Non-pigmented ciliary epithelial cell (primary cell): ENCODE measurements at places on chromosomes 12 and 14.

- no peak for DNase-seq
Observed at GRCh38 chr14:29062466-29062865, 295.9 kb downstream of the FOXG1 start.

DNA sequence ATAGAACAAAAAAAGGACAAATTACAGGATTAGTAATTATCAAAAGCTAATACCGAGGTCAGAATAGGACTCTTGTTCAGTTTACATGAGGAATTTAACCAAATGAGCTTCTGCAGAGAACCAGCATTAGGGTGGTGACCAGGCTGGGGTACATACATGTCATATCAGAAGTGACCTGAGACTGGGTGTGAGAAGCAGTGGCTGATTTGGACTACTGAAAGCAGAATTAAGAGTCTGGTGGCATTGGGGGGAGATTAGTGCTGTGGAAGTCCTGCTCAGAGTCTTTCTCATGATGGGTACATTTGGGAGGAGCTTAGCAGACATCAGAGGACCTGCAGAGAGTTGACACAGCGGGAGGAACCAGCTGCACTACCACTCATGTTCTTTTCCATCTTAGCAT, 21.7 kb downstream of the TRAF3 start:
- DNase-seq: no peak

GRCh38 chr14:51951656-51952055, 37.7 kb upstream of the RTRAF start:
- no peak for DNase-seq

DNA sequence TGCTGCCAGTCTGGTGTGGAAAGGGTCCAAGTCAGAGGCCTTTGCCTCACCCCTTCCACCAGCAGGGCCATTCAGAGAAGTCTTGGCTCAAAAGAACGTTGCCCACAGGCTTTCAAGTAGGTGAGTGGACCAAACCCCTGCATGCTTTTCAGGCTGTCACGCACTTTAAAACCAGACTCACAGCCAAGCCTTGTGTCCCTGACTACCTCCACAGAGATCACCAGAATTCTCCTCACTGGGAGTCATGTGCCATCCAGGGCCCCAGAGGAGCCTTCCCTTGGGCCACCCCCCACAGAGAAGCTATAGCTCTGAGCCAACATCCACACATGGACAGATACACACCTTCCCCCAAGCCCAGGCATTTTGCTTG, 283.1 kb downstream of the DPF3 start:
- no peak for DNase-seq

DNA sequence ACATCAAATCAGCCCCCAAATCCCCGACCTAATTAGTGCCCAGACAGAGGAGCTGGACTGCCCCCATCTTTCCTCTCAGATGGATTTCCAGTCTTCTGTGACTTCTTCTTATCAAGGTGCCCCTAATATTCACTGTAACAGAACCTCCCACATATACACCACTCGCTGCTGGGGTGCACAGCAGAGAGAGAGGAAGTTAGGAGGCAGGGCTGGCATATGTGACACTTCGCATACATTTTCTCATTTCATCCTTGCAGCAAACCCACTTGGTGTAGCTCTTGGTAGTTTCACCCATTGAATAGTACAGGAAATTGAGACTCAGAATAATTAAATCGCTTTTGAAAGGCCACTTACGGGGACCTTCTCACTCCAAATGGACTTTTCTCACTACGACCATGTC, 56.5 kb upstream of the CCND2 start:
- DNase-seq: no peak

DNA sequence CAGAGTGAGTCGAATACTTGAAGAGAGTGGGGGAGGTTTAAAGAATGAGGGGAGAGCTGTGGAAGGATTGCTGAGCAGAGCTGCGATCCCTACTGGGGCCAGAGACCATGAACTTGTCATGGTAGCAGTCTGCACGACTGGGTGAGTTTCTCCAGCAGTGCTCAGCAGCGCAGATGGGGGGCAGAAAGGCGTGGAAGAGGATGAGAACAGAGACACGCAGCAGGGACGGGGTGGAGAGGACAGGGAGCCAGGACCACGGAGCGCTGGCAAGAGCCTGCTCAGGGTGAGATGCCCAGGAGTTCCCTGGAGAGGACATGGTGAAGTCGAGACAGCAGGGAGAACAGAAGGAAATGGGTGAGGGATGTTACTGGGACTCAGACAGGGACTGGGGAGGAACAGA, 2.1 kb upstream of the AQP6 start:
- DNase-seq: no peak

GRCh38 chr12:127562816-127563215, 704.2 kb upstream of the TMEM132C start:
- no peak for DNase-seq

GRCh38 chr14:24556756-24557155, 19.3 kb downstream of the CTSG start:
- no peak for DNase-seq

GRCh38 chr12:45232756-45233372, 17.0 kb downstream of the ANO6 start:
- DNase-seq: peak; percentile 95

- no peak for DNase-seq
Observed at GRCh38 chr12:81224626-81225025, 146.7 kb downstream of the ACSS3 start.

DNA sequence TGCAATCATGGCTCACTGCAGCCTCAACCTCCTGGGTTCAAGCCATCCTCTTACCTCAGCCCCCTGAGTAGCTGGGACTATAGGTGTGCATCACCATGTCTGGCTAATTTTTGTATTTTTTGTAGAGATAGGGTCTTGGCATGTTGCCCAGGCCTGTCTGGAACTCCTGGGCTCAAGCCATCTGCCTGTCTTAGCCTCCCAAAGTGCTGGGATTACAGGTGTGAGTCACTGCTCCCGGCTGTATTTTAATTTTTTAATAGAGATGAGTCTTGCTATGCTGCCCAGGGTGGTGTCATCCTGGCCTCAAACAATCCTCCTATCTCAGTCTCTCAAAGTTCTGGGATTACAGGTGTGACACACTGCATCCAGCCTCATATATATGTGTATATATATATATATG, 31.7 kb upstream of the GPRC5A start:
- no peak for DNase-seq

GRCh38 chr12:44696542-44696941, 179.6 kb downstream of the NELL2 start:
- peak; percentile 4 for DNase-seq

DNA sequence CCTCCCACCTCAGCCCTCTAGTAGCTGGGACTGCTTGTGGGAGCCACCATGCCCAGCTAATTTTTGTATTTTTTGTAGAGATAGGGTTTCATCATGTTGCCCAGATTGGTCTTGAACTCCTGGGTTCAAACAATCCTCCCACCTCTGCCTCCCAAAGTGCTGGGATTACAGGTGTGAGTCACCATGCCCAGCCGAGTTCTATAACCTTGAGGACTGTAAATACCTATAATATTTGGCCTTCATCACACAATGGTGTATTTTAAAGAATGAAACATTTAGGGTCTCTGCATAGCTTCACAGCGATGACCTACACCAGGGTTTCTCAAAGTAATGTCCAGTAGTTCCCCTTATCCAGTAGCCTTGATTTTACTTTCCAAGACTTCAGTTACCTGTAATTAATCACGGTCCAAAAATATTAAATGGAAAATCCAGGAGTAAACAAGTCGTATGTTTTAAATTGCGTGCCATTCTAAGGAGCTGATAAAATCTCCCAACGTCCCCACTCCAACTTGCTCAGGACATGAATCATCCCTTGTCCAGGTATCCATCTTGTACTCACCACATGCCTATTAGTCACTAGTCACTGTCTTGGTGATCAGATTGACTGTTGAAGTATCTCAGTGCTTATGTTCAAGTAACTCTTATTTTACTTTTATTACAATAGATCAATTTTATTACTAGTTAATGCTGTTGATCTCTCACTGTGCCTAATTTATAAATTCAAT, 368.2 kb downstream of the BTG1 start:
- DNase-seq: no peak

DNA sequence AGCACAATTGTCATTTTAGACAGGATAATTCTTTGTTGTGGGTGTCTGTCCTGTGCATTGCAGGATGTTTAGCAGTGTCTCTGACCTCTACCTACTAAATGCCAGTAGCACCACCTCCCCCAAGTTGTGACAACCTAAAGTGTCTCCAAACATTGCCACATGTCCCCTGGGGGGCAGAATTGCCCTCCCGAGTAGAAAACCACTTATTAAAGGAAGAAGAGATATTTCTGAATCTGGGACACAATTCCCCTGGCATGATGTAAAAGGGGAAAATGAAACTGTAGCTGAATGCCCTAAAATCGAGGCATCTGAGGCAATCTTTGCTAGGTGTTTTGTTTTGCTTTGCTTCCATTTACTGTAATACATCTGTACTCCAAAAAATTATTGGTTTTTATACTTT, 116.8 kb upstream of the NAP1L1 start:
- no peak for DNase-seq

- no peak for DNase-seq
Observed at GRCh38 chr14:59707778-59708561, 131.4 kb upstream of the CCDC175 start.

- no peak for DNase-seq
Observed at GRCh38 chr12:48781750-48782456, 7.0 kb downstream of the ADCY6 start.

DNA sequence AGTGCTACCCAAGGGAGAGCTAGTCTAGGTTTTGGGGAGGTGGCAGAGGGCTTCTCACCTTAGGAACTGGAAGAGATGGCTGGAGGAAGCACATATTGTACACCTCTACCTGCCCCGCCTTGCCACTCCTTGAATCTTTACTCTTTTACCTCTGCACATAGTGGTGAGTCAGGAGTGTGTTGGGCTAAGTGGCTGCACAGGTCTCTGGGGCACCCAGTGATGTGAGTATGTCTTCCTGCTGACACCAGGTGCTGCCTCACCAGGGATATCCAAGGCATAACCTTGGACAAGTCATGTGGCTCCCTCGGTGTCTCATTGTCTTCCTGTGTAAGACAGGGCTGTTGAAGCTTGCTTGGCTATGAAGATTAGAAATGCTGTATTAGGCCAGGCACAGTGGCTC, 19.8 kb upstream of the CABP1 start:
- no peak for DNase-seq

DNA sequence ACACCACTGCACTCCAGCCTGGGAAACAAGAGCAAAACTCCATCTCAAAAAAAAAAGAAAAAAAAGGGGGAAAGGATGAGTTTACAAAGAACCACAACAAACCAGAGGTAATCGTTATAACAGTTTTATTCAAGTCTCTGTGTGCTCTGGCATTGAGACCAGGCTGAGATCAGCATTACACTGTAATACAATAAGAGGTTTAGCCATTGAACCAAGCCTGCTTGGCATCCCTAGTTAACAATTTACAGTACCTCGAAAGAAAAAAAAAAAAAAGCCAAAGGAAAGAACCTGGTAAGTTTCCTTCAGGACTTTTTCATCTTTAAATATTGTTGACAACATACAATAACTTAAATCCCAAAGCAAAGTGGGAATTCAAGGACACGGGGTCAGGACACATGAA, 80.7 kb downstream of the TTC9 start:
- DNase-seq: no peak

DNA sequence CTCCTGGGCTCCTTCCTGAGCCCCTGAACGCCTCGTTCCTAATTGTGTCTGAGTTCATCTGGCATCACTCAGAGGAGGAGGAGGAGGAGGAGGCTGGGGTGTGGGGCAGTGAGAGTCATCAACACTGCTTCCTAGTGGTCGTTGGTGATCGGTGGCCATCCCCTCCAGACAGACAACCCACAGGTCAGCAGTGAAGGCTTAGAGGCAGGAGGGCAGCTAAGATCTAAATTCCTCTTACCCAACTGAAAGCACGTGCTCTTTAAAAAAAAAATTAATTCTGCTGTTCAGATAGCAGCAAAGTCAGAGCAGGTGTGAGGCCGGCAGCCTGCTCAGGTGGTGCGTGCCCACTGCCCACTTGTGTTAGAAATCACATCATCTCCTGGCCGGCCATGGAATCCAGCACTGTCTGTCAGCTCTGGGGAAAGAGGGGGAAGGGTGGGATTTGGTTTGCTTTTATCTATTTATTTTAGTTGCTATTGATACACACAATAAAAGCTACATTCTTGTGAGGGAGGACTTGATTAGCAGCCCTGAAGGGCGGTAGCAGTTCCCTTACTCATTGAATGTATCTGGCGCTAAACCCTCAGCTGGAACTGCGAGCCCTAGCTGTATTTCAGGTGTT, 46.6 kb downstream of the PPP2R5C start:
- no peak for DNase-seq

DNA sequence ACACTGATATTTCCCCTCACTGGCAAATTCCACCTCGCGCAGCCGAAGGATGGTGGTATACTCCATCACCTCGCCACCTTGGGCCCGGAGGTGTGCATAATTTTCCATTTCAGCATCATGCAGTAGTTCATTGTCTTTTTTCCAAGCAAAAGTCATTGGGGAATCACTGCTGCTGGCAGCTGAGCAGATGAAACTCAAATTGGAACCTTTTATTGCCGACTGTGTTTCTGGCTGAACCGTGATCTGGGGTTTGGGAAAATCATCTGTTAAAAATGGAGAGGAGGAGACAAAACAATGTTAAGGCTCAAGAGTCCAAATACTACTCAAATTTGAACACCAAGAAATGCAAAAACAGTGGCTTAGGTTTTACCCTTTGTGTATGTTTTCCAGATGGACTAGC, 39.7 kb downstream of the LRIG3 start:
- DNase-seq: no peak

DNA sequence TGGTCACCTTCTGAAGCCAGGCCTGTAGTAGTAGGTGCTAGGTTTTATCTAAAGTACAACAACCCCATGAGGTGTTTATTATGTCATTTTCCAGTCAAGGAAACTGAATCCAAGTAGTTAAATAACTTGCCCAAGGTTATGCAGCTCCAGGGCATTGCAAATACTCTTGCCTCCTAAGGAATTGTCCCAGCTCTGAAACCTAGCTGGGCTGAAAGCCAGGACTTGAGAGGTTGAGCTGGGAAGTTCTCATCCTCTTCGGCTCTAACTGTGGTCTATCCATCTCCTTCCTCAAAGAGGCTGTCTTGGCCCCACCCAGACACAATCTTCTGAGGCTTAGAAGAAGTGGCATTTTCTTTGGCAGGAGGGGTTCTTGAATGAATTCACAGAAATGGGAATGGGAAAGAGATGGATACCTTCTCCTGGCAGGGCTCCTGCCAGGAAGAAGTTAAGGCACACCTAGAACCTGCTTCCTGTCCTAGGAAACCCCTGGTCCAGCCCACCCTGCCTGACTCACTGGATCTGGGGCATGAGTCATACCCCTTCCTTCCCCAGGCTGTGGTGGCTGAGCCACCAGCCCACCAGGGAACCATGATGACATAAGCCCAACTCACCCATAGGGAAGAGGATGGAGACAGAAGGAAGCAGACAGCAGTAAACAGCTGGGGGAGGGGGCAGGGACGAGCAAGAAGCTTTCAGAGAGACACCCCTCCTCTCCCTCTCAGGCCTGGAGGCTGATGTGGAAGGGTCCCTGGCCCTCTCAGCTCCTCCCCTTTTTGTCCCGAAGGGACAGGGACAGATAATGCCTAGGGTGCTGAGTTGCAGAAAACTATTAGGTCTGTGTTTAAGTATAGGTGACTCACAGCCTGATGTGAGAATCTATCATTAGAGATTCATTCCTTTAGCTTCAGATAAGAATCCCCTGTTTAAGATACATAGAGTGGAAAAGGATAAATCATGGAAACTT, 2.1 kb upstream of the PLEK2 start:
- peak; percentile 60 for DNase-seq

- DNase-seq: no peak
Observed at GRCh38 chr12:131120831-131121271, 167.1 kb downstream of the ADGRD1 start.

GRCh38 chr12:71214511-71215285, 56.9 kb upstream of the TSPAN8 start:
- DNase-seq: peak; percentile 38

GRCh38 chr14:59333668-59334067, 131.5 kb downstream of the GPR135 start:
- peak; percentile 87 for DNase-seq
